ENCODE measurements at places on chromosomes 7 and 10.

DNA sequence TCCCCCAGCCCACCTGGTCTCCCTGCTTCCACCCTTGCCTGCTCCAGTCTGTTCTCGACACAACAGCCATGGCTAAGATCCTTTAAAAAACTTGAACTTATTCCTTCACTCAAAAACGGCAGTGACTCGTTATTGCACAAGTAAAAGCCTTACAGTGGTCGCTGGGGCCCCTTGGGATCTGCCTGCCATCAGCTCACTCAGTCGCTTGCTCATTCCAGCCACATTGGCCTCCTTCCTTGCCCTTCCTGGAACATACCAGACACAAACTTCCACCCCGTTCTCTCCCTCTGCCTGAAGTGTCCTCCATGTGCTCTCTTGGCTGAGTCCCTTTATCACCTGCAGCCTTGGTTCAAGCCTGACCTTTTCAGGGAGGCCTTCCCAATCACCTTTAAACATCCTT, 4.7 kb downstream of the CCNY start:
- peak; percentile 68 for DNase-seq

DNA sequence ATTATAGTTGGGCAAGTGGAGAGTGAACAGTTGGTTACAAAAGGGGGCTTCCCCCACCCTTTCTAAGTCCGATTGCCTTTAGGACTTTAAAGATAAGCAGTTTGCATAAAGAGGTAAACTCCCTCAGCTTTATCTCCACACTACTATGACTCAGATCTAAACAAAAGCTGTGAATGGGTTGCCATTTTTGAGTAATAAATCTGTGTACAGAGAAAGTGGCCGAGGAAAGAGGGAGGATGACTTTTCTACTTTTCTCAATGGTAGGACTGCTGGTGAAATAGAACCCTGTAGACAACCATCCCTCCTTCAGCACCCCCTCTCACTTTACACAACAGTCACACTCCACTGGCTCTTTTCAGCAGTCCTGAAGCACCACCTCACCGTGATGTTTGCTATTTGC, 71.2 kb downstream of the DNMBP start:
- no peak for DNase-seq

DNA sequence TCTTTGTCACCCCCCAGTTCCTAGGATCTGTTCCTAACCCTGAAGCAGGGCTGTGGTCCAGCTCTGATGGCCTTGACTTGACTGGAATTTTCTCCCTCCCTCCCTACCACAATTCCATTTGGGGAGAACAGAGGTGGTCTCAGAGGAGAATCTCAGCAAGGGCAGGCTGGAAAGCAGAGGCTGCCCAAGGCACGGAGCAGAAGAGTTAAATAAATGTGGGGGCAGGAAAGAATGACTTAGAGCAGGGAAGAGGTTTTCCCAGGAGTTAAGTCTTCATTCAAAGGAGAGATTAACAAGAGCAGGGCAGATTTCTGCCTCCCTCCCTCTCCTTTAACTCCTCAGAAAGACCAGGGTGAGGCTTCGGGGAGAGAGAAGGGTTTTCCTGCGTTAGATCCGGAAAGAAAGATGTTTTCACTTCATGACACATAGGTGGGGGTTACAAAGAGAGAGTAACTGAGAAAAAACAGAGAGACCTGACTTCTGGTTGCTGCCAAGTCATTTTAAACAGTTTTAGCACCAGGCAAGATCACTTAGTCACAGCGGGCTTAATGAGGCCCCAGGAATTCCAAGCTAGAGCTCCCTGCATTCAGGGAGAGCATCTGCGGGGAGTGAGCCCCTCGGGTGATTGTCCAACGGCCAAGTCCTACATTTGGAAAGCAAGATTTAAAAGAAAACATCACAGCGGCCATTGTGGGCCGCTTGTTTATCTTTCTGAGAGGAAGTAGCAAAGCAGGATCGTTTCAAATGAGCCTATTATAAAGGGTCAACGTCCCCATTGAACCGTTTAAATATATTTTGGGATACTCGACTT, 78.7 kb downstream of the ARHGAP22 start:
- peak; percentile 93 for DNase-seq

DNA sequence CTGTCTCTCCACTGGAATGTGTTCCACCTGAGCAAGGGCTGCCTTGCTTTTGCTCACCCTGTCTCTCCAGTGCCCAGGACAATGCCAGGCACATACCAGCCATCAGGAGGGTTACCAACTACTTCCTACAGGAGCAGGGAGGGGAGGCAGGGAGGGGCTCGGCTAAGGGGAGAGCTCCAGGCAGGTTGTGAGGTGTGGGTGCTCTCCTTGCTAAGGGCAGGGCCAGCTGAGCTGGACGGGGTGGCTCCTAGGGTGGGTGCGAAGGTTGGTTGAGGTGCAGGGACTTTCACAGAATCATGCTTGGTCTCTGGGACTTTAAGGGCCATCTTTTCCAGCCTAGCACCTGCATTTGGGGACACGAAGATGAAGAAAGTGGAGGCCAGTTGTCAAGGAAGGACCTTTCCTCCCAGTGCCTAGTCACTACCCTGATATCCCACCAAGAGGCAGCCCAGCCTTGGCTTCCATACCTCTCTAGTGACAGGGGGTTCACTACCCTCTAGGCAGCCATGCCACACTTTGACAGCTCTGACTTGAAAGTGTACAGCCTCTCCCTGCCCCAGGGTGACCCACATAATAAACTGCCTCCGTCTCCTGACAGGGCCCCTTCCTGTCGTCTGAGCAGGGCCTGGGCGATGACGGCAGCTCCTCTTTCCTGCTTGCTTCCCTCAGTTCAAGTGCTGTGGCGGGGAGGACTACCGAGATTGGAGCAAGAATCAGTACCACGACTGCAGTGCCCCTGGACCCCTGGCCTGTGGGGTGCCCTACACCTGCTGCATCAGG, 46.5 kb downstream of the TSPAN15 start:
- no peak for DNase-seq

Data from fibroblast of skin of right biceps (primary cell).